ENCODE measurements at places on chromosomes 4 and X.

GRCh38 chr4:114226968-114227760 is 247.7 kb upstream of the ARSJ start:
- no peak for DNase-seq

GRCh38 chr4:13461191-13461905 is 22.8 kb downstream of the RAB28 start:
- no peak for DNase-seq

- no peak for DNase-seq
Observed at GRCh38 chr4:79164907-79165610, 160.8 kb downstream of the NAA11 start.

- DNase-seq: no peak
Observed at GRCh38 chr4:20844311-20844710, 144.1 kb downstream of the PACRGL start.

- no peak for DNase-seq
Observed at GRCh38 chr4:65367306-65367705, 303.0 kb downstream of the EPHA5 start.

- no peak for DNase-seq
Observed at GRCh38 chrX:40622479-40623138, 619 bp upstream of the MPC1L start.

DNA sequence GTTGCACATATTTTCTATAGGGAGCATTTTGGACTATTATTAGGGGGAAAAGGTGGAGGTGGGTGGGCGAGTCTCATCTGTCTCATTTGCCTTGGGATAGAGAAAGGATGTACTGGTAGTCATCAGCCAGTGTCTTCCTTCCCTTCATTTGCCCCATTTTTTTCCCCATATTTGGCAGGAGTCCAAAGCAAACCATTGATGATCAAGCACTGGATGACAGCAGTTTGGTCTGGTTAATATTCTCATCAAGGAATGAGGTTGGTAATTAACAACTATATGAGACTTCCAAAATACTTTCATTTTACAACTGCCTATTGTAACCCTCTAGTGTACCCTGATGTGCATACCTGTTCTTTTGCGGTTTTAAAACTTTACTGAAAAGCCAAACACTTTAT is 22.6 kb upstream of the IGFBP7 start:
- DNase-seq: no peak

- no peak for DNase-seq
Observed at GRCh38 chr4:125991398-125991797, 676.6 kb downstream of the FAT4 start.

GRCh38 chr4:98467627-98468072 is 190.8 kb downstream of the TSPAN5 start:
- peak; percentile 26 for DNase-seq
